Renal cortical epithelial cell (primary cell): ENCODE measurements at places on chromosomes 3 and 15. TPM values are rescaled to one million over a fixed set of nuclear protein-coding genes. Genes with fewer than 3 reads are reported as not detected.

GRCh38 chr15:42153874-42154211 is 2.6 kb downstream of the PLA2G4F start:
- DNase-seq, result no peak

DNA sequence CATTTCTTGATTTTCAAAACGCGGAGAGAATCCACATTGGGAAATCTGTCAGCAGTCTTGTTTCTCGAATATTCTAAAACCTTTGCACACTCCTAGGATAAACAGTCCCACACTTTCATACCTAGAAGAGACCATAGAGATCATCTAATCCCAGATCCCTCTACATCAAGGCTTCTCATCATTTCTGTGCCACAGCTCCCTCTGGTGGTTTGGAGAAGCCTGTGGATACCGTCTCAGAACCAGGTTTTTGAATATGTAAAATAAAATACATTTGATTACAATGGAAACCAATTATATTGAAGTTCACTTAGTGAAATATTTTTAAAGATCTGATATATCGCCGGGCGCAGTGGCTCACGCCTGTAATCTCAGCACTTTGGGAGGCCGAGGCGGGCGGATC is 211.9 kb upstream of the GOLGA6L4 start:
- DNase-seq, result peak; percentile 19

DNA sequence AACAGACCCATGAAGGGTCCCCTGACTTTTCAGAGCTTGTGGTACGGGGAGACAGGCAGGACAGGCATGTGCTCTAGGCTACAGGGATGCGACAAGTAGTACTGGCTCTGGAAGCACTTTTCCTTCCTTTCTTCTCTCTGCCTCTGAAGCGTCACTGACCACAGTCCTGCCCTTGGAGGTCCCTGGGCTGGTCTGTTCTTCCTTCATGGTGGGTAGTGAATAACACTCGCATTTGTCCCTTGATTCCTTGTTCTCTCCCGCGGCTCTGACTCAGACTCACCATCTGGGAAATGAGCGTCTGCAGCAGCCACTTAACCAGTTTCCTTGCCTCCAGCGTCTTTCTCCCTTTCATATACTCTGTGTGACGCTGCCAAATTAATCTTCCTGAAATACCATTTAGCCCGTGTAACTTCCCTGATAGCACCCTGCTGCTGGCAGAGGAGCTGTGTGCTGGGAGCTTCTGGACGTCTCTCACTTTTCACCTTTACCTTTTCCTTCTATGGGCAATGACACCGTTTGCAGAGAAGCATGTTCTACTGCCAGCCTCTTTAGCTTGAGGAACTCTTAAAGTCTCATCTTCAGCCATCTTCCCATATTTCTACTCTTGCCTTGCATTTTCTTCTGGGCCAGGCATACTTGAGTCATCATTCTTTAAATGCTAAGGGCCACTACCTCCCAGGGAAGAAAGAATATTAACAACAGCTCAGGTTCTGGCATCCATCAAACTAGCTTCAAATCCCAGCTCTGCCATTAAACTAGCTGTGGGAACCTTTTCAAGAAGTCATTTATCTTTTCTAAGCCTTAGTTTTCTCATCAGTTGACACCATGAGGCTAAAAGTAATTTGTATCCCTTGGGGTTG is 33.6 kb downstream of the TMEM45A start:
- no peak for DNase-seq

DNA sequence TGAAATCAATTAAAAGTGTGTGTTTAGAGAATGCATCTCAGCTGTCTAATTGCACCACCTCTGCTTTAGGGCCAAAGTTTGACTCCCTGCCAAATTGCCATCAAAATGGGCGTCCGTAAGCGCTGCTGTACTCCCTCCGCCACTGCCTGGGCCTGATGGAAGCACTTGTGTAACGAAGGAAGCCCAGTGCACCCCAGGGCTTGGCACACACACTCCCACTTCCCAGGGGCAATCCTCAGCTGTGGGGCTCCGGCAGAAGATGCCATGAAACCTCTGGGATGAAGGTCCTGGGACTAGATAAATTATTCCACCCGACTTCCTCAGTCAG is 137.8 kb downstream of the RORA start:
- no peak for DNase-seq

Gene TGM4
- total RNA-seq, result 0.30 and 0.35 TPM in 2 replicates

Gene SKOR1
- total RNA-seq, result 0.10 TPM in 1 of 2 replicates, not detected in the other

GRCh38 chr15:33581032-33581431 is 270.3 kb downstream of the RYR3 start:
- DNase-seq, result peak; percentile 92

GRCh38 chr15:58331913-58332675 is 99.7 kb upstream of the LIPC start:
- DNase-seq, result peak; percentile 99

DNA sequence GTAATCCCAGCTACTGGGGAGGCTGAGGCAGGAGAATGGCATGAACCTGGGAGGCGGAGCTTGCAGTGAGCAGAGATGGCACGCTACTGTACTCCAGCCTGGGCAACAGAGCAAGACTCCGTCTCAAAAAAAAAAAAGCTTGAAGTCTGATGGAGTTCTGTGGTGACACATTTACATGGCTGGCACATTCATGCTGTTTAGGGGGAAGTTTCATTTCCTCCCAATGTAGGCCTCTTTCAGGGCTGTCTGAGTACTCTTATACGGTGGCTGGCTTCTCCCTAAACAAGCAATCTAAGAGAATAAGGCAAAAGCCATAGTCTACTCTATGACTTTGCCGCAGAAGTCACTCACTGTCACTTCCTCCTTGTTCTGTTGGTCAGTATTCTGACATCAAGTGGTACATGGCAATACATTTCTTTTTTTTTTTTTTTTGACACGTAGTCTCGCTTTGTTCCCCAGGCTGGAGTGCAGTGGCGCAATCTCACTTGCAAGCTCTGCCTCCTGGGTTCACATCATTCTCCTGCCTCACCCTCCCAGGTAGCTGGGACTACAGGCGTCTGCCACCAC is 41.2 kb downstream of the OIP5 start:
- DNase-seq, result no peak

GRCh38 chr3:122358703-122359032 is 24.4 kb downstream of the MIX23 start:
- DNase-seq, result no peak

Gene ILDR1
- 2.7 and 2.8 TPM in 2 replicates for total RNA-seq

- no peak for DNase-seq
These were observed 883.6 kb upstream of the NR2F2 start for GRCh38 chr15:95446854-95447253.

Gene OR5K2
- not detected in 2 replicates for total RNA-seq

DNA sequence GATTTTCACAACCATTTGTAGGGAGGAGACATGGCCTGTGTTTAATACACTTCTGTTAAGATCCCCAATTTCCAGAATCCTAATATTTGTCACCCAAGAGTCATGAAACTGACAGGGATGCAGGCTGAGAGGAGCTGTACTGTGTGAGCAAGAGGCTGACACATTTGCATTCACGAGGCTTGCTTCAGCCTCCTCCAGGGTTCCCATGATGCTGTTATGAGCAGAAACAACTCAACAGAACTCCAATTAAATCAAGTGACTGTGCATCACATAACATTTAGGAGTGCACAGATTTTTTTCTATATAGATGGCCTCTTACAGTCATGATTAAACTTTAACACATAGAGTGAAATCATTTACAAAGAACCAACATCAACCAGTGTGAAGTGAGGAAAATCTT is 292.3 kb upstream of the STT3B start:
- DNase-seq, result peak; percentile 62

- DNase-seq, result no peak
These were observed 9.2 kb upstream of the EPB42 start for GRCh38 chr15:43229977-43230376.

Gene P2RY1
- 0.05 and 0.17 TPM in 2 replicates for total RNA-seq

Gene CPB1
- not detected in 2 replicates for total RNA-seq

DNA sequence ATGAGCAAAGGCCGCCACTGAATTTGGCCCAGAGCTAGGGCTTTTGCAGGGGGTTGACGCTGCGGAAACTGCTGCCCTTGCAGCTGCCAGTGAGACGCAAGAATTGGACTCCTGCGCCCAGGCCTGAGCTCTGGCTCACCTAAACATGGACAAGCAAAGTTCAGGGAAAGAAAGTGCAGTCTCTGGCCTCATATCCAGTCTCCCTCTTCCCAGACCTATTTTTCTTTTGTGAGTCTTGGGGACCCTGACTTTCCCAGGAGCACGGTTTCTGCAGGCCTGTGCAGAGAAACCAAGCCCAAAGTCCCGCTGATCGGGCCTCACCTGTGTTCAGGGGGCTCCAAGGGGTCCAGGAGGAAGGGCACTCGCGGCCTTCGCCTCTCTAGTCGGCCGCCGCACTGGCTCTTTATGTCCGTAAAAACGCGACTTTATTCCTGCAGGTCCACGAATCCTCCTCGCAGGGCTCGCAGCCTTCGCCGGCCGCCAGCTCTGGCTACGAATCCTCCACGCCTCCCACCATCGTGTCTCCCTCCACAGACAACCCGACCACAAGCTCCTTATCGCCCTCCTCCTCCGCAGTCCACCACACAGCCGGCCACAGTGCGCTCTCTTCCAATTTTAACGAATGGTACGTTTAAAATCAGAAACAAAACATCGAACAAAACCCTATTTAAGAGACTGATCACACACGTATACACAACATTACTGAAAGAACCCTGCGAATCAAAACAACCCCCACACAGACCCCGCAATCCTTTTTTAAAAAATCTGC is 3.9 kb downstream of the ZIC1 start:
- no peak for DNase-seq

DNA sequence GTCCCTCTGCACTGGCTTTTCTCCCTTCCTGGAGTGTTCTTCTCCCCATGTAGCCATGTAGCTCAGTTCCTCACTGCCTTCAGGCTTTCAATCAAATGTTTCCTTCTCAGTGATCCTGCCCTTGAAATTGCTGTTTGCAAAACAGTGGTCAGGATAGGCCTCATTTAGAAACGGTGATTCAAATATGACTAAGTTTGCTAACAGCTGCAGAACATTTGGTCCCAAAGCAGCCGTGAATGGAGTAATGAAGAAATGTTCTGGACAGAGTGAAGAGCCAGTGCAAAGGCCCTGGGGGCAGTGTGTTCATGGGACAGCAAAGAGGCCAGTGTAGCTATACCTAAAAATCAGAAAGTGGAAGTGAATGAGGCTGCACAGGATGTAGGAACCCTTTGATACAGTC is 223.4 kb downstream of the FEZF2 start:
- peak; percentile 91 for DNase-seq

DNA sequence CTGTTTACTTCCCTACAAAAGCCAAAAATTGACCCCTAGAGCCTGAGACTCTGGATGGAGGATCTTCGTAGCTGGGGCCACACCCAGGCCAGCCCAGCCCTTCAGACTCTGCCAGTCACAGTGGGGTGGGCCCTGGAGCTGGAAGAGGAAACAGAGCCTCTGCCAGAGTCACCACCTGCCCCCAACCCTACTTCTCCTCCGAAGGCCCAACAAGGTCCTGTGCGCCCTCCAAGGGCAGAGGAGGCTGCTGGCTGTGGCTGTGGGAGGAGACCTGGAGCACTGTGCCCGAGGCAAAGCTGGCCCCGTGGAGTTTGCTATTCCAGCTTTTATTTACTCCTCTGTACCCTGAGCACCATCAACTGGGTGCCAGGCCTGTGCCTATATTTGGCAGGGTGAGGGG is 19.0 kb downstream of the CISH start:
- DNase-seq, result no peak

Gene SAMMSON
- total RNA-seq, result not detected in 2 replicates

DNA sequence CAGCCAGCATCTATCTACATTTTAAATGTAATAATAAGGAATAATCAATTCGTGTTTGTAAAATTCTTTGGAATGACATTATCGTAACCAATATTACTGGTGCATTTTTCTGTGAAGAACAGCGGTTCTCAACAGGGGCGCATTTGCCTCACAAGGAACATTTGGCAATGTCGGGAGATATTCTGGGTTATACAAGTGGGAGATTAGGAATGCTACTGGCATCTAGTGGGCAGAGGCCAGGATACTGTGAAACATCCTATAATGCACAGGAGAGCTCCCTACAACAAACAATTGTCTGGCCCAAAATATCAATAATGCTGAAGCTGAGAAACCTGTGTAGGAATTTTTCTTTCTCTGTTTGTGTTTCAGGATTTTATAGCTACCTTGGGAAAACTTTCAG is 25.0 kb downstream of the ACP3 start:
- no peak for DNase-seq

Gene NUP210
- total RNA-seq, result 3.6 and 20.8 TPM in 2 replicates

Gene EPM2AIP1
- total RNA-seq, result 5.0 and 14.6 TPM in 2 replicates

DNA sequence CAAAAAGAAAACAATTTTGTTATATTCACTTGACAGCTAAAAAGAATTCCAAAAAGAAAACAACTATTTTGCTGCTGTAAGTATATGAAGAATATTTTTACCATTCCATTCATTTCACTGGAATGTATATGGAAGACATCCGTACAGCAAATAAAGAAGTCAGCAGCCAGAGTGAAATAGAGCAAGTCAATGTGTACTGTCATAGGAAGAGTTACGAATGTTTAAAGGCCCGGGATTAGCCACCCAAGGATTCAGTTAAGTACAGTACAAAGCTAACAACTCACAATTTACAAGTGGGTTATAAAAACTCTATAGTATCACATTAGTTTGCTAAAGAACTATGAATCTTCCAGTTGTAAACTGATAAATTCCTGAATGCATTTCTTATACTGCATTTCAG is 14.4 kb upstream of the XXYLT1 start:
- DNase-seq, result no peak

GRCh38 chr3:117017135-117017894 is 307.7 kb downstream of the TUSC7 start:
- DNase-seq, result no peak

GRCh38 chr15:29008846-29009245 is 123.1 kb downstream of the APBA2 start:
- DNase-seq, result no peak

GRCh38 chr15:88326924-88327323 is 70.4 kb upstream of the NTRK3 start:
- DNase-seq, result no peak

Gene ACVR2B
- total RNA-seq, result 3.5 and 11.8 TPM in 2 replicates

- DNase-seq, result peak; percentile 96
These were observed 268.4 kb upstream of the ROPN1 start for GRCh38 chr3:124260206-124260915.

DNA sequence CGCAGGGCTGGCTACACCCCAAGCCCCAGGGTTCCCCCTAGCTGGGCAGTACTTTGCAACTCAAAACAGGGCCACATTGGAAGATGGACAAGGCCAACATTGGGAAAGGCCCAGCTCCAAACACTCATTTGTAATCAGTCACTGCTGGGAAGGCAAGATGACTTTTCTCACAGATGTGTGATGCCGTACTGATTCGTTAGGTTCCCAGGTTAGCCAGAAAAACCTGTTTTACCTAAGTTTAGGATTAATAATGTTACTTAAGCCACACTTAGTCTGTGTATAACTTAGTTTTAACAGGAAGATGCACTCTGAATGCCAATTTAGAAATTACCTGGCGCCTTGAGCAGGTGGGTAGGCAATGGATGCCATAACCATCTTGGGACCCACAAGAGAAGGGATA is 71.0 kb downstream of the ITGB5 start:
- DNase-seq, result no peak

- DNase-seq, result no peak
These were observed 1.8 kb downstream of the SCAMP5 start for GRCh38 chr15:74997141-74997540.

Gene TTLL3
- 10.4 and 33.6 TPM in 2 replicates for total RNA-seq

GRCh38 chr3:138888560-138888959 is 53.8 kb upstream of the PIK3CB start:
- DNase-seq, result no peak
